ENCODE measurements at places on chromosomes 16 and 17.

GRCh38 chr16:23952128-23952970, 116.6 kb downstream of the PRKCB start:
- DNase-seq, result no peak

- peak; percentile 44 for DNase-seq
Measured at GRCh38 chr16:86664522-86665318, 86.4 kb downstream of the FOXL1 start.

DNA sequence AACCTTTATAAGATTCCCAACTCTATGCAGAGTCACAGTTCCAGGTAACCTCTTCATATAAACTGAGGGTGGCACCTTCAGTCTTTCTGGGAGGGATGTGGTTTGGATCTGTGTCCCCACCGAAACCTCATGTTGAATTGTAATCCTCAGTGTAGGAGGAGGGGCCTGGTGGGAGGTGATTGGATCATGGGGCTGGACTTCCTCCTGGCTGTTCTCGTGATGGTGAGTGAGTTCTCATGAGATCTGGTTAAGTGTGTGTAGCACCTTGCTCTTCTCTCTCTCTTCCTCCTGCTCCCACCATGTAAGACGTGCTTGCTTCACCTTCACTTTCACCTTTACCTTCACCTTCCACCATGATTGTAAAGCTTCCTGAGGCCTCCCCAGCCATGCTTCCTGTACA, 30.5 kb downstream of the HS3ST2 start:
- no peak for DNase-seq

- DNase-seq, result no peak
Measured at GRCh38 chr17:19833914-19834313, 33.8 kb downstream of the ULK2 start.

DNA sequence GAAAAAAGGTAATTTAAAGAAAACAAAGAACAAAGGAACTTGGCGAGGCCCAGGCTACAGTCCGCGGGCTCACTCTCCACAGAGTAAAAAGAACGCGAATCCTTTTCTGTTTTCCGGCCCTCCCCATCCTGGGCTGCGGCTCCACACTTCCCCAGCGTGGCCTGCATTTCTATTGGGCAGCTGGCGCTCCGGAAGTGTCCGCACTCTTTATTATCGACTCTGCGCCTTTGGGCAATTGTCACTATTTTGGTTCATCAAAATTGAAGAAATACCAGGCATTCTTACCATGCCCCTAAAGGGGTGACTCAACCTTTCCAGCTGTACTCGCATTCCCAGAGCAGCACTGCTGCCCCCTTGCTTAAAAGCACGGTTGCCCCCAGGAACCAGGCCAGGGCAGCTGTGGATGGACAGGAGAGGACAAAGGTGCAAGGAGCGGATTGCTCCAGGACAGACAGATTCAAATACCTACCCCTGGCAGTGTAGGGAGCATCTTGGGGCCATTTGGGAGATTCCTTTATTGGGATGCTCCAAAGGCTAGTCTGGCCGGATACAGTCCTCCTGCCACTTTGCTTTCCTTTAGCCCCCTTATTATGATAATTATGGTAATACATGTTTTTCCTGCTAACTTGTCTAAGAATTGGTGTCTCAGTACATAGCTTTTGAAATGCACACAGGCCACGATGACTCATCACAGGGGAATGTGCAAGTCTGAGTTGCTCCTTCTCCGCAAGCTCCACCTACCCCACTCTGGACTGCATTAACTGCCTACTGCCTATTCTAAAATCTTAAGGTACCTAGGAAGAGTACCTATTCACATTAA, 985 bp upstream of the SLFN12 start:
- peak; percentile 45 for DNase-seq

GRCh38 chr17:76474238-76474637, 6.8 kb downstream of the AANAT start:
- no peak for DNase-seq

Data from 8988T (cell line).